ENCODE measurements at places on chromosomes 13 and 19. TPM values are rescaled to one million over a fixed set of nuclear protein-coding genes. Genes with fewer than 3 reads are reported as not detected.
A peak's percentile ranks its signal among the peaks of the same experiment; 100 is the strongest.

- peak overlapping the region; percentile 89 for H3K4me3 ChIP-seq
- H3K4me1 ChIP-seq = peaks cover 31% of the 10 kb centered on the region
- H3K36me3 ChIP-seq = no peaks in the 10 kb centered on the region
- peak overlapping the region; percentile 91 for H3K27ac ChIP-seq
- H3K27me3 ChIP-seq = peaks cover 6% of the 10 kb centered on the region
- DNase-seq = no peak
Measured at GRCh38 chr13:114131583-114132418, 622 bp downstream of the RASA3 start.

- no peaks in the 10 kb centered on the region for H3K36me3 ChIP-seq
- H3K4me3 ChIP-seq = no peak overlapping the region
- H3K4me1 ChIP-seq = no peaks in the 10 kb centered on the region
- no peak for DNase-seq
Measured at GRCh38 chr13:79650688-79651087, 169.7 kb downstream of the NDFIP2 start.

SYCN gene
- 0.43 TPM for total RNA-seq

FZR1 gene
- total RNA-seq = 44.0 TPM
